ENCODE measurements at places on chromosomes 6 and 20.

DNA sequence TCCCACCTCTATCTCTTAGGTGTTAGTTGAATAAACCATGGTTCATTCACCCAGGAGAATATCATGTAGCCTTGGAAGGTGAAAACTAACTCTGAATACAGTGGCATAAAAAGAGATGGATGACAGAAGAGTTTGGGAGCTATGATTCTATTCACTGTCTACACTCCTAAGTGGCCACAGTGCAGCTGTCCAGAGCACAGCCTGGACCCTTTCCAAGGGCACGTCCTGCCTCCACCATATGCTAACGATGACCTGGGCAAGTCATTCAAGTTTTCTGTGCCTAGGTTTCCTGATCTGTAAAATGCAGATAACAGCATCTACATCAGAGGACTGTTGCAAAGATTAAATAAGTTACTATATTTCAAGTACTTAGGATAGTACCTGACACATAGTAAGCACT, 314.1 kb downstream of the PTPRT start:
- no peak for DNase-seq

GRCh38 chr20:37781626-37782025, 87.8 kb downstream of the CTNNBL1 start:
- DNase-seq: no peak

DNA sequence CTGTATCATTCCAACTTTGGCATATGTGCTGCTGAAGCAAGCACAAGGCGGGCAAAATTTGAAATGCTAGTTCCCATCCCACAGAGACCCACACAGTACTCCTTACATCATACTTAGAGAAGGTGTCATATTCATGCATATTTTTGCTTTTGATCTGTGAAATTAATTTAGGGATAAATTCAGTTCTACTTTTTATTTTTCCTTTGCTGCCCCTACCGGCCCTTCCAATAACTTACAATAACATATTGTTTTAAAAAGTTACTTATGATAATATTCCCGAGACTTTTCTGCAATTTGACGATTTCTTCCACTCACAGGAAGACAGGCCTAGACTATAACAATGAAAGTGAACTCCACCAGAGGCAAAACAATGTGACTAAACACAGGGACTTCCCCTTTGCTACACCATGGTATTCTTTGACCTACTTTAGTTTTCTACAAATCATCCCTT, 35.0 kb downstream of the SESN1 start:
- no peak for DNase-seq

GRCh38 chr6:63663147-63663955, 27.7 kb downstream of the PHF3 start:
- DNase-seq: no peak
